ENCODE measurements at places on chromosomes 3 and 15. TPM values are rescaled to one million over a fixed set of nuclear protein-coding genes. Genes with fewer than 3 reads are reported as not detected.

Gene CHRFAM7A
- polyA plus RNA-seq, result 2.1 TPM

Gene WDR49
- not detected for polyA plus RNA-seq

Gene WDR76
- polyA plus RNA-seq, result 7.3 TPM

Gene CLDN1
- 2.5 TPM for polyA plus RNA-seq

Gene GHRL
- polyA plus RNA-seq, result 2.1 TPM

Gene SCAANT1
- 1.1 TPM for polyA plus RNA-seq

Gene HSPBAP1
- polyA plus RNA-seq, result 7.5 TPM

Gene CRABP1
- 9.2 TPM for polyA plus RNA-seq

Gene PSTPIP1
- 2.5 TPM for polyA plus RNA-seq

Gene RTP3
- 0.25 TPM for polyA plus RNA-seq

Gene KLF15
- 1.6 TPM for polyA plus RNA-seq

Gene KNL1
- 9.0 TPM for polyA plus RNA-seq

Gene SOX14
- not detected for polyA plus RNA-seq

Gene GREM1
- polyA plus RNA-seq, result 3.3 TPM

Gene AGBL1
- polyA plus RNA-seq, result 11.7 TPM

Gene NOX5
- polyA plus RNA-seq, result 0.30 TPM

Gene IMPG2
- 1.5 TPM for polyA plus RNA-seq

Gene FGF7
- polyA plus RNA-seq, result 24.1 TPM

Gene CA12
- 0.83 TPM for polyA plus RNA-seq

Gene CTDSPL
- polyA plus RNA-seq, result 36.3 TPM

Gene ARHGEF26
- polyA plus RNA-seq, result 11.3 TPM

Gene MCCC1
- 16.1 TPM for polyA plus RNA-seq

Gene ABHD6
- 5.2 TPM for polyA plus RNA-seq

Gene IL16
- 9.1 TPM for polyA plus RNA-seq

Gene DHX36
- polyA plus RNA-seq, result 47.3 TPM

Gene GPR27
- 3.2 TPM for polyA plus RNA-seq

Gene SYNPR
- not detected for polyA plus RNA-seq
